ENCODE measurements at places on chromosomes 3 and 15.

DNA sequence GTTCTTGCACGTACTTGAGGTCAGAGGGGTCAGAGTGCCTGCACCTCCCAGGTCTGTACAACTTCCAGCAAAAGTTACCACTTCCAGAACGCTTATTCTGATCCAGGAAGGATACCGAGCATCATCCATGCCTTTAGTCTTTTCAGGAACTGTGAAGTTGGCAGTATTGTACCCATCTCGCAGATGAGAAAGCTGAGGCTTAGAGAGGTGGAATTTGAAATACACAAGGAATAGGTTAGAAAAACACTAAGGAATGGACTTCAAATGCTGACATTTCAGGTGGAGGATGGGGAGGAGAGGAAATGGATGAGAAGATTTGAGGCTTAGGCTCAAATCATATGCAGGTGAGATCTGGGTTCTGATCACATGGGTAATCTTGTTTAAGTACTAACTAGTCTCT lies 11.2 kb downstream of the ESYT3 start:
- H3K27me3 ChIP-seq: no peaks in the 10 kb centered on the region
- H3K4me3 ChIP-seq: no peak overlapping the region
- peaks cover 31% of the 10 kb centered on the region for H3K4me1 ChIP-seq
- no peak overlapping the region for H3K27ac ChIP-seq

- no peaks in the 10 kb centered on the region for H3K4me1 ChIP-seq
- no peak for DNase-seq
Observed at GRCh38 chr3:135103917-135104316, 308.9 kb downstream of the EPHB1 start.

GRCh38 chr3:192171213-192171612 lies 556.1 kb downstream of the FGF12 start:
- no peaks in the 10 kb centered on the region for H3K27me3 ChIP-seq
- no peak overlapping the region for H3K4me3 ChIP-seq
- H3K4me1 ChIP-seq: no peaks in the 10 kb centered on the region
- no peaks in the 10 kb centered on the region for H3K36me3 ChIP-seq
- H3K27ac ChIP-seq: no peak overlapping the region

- H3K4me1 ChIP-seq: peaks cover 90% of the 10 kb centered on the region
- H3K4me3 ChIP-seq: no peak overlapping the region
- H3K27me3 ChIP-seq: no peaks in the 10 kb centered on the region
- peaks cover 37% of the 10 kb centered on the region for H3K36me3 ChIP-seq
- peak overlapping the region; percentile 75 for H3K27ac ChIP-seq
- no peak for DNase-seq
Observed at GRCh38 chr15:85588677-85589076, 206.0 kb downstream of the KLHL25 start.

DNA sequence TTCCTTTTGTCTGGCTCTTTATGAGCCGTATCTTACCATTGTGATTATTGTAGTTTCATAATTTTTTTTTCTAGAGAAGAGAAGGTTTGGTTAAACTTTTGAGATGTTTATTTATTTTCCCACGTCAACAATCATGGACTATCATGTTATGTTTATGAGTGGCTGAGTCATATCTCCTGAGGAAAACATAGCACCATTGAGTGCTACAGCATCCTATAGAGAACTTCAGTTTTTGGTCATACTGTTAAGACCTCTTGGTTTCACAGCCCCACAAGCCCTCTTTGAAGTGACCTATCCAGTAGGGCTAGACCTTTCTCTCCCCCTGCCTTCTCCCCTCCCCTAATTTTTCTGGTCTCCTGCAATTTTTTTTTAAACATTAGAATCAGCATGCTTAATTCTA lies 20.8 kb downstream of the PIK3CA start:
- peaks cover 16% of the 10 kb centered on the region for H3K4me1 ChIP-seq
- H3K27ac ChIP-seq: no peak overlapping the region
- no peaks in the 10 kb centered on the region for H3K36me3 ChIP-seq
- DNase-seq: no peak
- H3K27me3 ChIP-seq: no peaks in the 10 kb centered on the region

DNA sequence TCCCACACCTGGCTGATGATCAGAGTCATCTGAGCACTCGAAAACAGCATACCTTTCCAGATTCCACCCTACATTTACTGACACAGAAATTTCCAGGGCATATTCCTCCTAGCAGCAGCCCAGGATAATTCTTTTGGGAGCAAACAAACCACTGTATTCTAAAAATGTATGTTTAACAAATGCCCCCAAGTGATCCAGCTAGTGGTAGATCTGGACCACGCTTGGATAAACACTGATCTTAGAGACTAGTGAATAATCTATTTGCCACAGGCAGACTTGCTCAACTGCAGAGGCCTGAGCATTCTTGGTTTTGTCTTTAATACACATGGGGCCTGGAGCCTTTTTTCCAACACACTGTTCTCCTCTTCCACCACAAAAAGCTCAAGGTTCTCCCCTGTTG lies 89.6 kb downstream of the TM4SF4 start:
- no peak for DNase-seq
- H3K27me3 ChIP-seq: no peaks in the 10 kb centered on the region
- H3K4me1 ChIP-seq: peaks cover 19% of the 10 kb centered on the region
- no peak overlapping the region for H3K4me3 ChIP-seq
- H3K27ac ChIP-seq: no peak overlapping the region

DNA sequence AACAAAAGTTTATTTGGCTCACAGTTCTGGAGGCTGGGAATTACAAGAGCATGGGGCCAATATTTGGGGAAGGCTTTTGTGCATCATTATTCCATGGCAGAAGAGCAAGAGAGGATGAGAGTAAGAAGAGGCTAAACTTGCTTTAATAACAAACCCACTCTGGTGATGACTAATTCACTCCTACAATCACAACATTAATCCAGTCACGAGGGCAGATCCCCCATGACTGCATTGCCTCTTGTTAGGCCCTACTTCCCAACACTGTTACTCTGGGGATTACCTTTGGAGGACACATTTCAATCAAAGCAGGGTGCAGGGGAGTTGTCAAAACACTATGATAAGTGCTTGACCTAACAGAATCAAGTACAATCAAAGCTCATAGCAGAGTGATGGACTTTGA lies 181.7 kb downstream of the BBX start:
- H3K4me1 ChIP-seq: no peaks in the 10 kb centered on the region
- no peaks in the 10 kb centered on the region for H3K27me3 ChIP-seq
- H3K36me3 ChIP-seq: no peaks in the 10 kb centered on the region

DNA sequence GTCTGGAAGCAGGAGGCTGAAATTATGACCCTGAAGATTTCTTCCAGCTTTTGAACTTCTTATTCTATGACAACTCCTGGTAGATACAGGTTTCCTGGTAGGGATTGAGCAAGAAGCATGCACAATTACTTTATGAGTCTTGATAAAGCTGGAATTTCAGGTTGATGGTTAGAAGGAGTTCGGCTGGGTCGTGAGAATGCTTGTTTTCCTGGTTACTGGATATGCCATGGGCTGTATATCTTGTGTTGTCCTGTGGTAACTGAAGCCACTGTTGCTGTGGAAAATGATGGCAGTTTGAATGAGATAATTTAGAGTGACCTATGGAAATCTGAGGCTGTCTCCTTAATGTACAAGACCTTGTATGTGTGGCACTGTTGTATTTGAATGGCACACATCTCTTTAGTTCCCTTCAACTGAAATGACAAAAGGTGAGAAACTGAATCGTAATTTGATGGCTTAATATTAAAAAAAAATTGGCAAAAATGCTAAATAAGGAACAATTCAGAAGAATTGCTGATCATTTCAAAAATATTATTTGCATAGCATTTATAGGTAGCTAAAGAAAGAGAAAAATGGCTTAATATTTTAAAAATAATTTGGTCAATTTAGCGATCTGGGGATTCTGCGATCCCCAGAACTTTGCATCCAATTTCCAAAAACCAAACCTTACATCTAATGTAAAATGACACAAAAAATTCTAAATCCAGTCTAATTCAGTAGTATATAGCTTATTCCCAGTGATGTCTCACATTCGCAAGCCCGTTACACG lies 1.1 kb upstream of the UBE2E1 start:
- no peak overlapping the region for H3K4me3 ChIP-seq
- H3K27ac ChIP-seq: no peak overlapping the region
- no peaks in the 10 kb centered on the region for H3K36me3 ChIP-seq
- H3K4me1 ChIP-seq: peaks cover 38% of the 10 kb centered on the region
- no peaks in the 10 kb centered on the region for H3K27me3 ChIP-seq
- DNase-seq: no peak

All from lower lobe of right lung (tissue), 2 donors.